DMS53 (cell line): ENCODE measurements at places on chromosomes 2 and 18.

- DNase-seq, result no peak
Measured at GRCh38 chr2:95276244-95276887, 2.1 kb downstream of the PROM2 start.

GRCh38 chr2:235358981-235359471, 134.8 kb upstream of the AGAP1 start:
- DNase-seq, result peak; percentile 29

GRCh38 chr2:11042841-11043240, 112.4 kb upstream of the SLC66A3 start:
- no peak for DNase-seq

DNA sequence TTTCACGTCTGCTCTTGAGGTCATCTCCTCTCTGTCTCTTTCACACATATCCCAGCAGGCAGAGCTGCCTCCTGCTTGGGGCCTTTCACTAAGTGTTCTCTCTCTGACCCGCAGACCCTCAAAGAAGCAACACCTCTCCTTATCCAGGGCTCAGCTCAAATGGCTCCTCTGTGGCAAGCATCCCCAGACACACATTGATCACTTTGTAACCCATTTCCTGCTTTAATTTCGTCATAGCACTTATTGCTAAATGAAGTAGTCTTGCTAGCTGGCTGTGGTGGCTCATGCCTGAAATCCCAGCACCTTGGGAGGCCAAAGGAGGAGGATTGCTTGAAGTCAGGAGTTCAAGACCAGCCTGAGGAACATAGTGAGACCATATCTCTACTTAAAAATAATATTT, 41.4 kb downstream of the SGPP2 start:
- DNase-seq, result no peak

GRCh38 chr2:9748577-9748976, 94.7 kb upstream of the TAF1B start:
- DNase-seq, result peak; percentile 13

- no peak for DNase-seq
Measured at GRCh38 chr2:12043131-12043530, 296.7 kb downstream of the LPIN1 start.

GRCh38 chr2:70128005-70128404, 40.7 kb downstream of the PCBP1 start:
- DNase-seq, result no peak

DNA sequence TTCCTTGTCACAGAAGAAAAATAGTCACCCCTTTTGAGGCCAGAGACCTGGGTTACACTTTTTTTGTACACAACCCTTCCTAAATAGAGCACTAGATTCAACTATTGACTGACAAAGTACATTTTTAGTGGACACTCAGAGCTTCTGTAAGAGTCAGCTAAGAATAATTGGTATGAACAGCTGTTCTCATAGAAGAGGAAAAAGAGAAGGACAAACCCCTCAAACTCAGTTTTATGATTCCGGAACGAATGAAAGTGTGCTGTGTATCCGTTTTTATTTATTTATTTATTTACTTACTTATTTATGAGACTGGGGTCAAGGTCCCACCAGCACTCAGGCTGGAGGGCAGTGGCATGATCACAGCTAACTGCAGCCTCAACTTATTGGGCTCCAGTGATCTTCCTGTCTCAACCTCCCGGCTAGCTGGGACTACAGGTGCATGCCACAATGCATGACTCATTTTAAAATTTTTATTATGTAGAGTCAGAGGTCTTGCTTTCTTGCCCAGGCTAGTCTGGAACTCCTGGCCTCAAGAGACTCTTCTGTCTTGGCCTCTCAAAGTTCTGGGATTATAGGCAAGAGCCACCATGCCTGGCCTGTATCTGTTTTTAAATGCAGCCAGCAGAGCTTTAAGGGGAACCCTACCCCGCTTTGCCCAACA, 36.0 kb upstream of the FZD5 start:
- DNase-seq, result no peak
